ENCODE measurements at places on chromosomes 11 and 22.

DNA sequence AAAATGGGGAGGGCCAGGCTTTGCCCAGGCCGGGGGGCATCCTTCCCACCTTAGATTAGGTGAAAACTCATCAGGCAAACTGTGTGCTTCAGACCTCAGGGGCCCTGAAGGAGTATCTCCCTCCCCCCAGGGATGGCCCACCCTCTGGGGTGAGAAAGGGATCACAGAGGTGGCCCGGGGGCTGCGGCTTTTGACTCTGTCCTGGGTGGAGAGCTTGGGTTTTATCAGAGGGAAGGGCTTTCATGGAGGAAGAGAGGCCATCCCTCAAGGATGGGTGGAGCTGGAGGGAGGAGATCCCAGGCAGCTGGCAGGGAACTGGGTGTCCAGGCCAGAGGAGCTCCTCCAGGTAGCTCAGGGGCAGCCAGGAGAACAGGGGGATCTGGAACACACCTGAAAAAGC lies 3.1 kb upstream of the PPP2R5B start:
- DNase-seq = no peak

GRCh38 chr11:19101796-19102520 lies 15.0 kb upstream of the ZDHHC13 start:
- no peak for DNase-seq

- DNase-seq = no peak
These were observed 21.4 kb downstream of the UQCR10 start for GRCh38 chr22:29788339-29789279.

GRCh38 chr11:1853376-1854131 lies 670 bp downstream of the LSP1 start:
- DNase-seq = no peak

- DNase-seq = no peak
These were observed 13.0 kb downstream of the C11orf86 start for GRCh38 chr11:66987924-66988637.

DNA sequence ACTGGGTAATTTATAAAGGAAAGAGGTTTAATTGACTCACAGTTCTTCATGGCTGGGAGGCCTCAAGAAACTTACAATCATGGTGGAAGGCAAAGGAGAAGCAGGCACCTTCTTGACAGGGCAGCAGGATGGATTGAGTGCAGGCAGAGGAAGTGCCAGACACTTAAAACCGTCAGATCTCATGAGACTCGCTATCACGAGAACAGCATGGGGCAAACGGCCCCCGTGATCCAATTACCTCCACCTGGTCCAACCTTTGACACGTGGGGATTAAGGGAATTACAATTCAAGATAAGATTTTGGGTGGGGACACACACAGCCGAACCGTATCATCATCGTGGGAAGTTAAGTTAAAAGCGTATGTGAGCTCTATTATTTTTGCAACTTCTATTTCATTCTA lies 71.4 kb upstream of the SYN3 start:
- DNase-seq = no peak

DNA sequence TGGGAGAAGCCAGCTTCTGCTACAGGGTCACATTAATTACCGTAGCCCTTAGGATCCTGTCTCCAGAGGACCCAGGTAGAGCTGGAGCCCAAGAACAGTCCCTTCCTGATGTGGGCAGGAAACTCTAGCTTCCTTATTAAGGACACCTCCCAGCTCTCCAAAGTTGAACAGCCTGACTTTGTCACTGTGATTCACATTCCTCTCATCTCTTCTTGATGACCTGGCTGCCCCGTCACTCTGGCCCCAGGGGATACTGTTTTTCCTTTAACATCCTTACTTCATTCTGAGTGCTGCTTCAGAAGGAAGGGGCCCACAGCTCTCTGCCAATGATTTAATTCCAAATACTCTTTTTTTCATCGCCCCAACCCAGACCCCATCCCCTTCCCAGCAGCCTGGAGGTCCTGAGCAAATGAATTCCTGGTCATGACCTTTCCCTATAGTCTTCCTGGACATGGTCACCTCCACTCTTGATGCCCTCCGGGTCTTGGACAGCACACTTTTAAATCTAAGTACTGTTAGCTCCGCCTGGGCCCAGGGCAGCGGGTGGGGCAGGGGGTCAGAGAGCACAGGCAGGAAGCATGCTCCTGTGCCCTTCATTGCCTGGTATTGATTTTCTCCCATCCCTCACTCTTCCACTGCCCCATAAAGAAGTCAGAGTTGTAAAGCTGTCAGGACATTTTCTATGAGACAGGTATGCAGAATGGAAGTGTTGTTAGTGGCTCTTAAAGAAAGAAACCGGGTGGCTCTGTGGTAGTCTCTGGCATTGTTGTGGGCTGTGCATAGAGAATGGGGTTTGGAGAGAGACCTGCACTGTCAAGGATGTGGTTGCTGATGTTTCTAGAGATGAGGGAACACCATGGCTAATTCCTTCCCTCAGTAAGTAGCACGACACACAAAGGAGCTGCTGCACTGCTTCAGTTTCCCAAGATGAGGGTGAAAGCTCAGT lies 22.3 kb upstream of the SPON1 start:
- no peak for DNase-seq

DNA sequence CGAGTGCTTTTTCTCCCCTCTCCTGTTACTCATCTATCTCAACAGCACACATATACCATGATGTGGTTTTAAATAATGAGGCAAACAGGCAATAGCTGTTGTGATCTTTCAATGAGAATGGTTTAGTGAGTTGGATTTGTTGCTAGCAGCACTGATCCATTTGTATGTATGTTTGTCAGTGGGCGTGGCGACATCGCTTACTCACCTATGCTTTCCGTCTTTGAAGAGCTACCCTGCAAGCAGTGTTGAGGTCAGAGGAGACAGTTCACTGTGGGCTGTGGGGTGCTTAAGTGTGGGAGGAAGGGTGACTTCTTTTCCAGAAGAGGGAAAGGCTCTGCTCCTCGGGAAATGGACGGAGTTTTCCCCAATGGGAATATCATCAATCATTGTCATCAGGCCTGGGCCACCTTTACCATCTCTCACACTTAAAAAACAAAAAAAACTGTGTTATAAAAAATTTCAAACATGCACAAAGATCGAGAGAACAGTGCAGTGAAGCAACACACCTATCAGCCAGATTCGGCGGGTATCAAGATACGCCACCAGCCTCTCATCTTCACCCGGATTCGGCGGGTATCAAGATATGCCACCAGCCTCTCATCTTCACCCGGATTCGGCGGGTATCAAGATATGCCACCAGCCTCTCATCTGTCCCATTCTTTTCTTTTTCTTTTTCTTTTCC lies 83.8 kb downstream of the TBC1D22A start:
- DNase-seq = no peak

- DNase-seq = peak; percentile 8
These were observed 131.9 kb upstream of the MTMR2 start for GRCh38 chr11:96055706-96056387.

GRCh38 chr11:104876861-104877431 lies 21.3 kb downstream of the CASP12 start:
- DNase-seq = no peak

DNA sequence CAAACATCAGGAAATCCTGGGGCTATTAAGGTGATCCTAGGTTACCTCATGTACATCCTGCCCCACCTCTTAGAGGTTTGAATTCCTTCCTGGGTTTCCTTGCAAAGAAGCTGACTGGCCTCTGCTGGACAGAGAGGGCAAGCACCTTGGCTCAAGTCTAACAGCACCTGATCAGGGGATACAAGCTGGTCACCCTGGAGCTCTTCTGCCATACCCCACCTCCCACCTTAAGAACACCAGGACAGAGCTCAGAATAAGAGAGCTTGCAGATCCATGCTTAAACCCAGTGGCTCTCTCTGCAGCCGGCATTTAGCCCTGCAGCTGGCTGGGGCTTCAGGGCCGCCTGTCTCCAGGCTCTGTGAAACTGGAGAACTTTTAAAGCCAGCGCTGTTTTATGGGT lies 386.6 kb upstream of the NARS2 start:
- DNase-seq = no peak

DNA sequence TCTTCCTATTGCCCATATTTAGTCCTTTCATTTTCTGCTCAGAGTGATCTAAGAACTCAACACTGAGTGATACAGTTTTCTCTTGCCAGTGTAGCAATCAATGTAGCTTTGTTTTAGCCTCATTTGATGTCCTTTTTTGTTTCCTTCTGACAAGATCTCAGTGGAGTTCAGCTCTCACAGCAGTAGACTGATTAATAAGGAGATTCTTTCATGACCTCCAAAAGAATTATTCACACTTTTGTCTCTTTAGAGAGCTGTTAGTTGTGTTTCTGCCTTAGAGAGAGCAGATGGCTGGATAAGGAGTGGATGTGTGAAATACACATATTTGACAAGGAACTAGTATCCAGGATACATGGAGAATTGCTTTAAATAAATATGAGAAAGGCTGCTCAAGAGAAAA lies 6.6 kb upstream of the TMEM225 start:
- DNase-seq = no peak

DNA sequence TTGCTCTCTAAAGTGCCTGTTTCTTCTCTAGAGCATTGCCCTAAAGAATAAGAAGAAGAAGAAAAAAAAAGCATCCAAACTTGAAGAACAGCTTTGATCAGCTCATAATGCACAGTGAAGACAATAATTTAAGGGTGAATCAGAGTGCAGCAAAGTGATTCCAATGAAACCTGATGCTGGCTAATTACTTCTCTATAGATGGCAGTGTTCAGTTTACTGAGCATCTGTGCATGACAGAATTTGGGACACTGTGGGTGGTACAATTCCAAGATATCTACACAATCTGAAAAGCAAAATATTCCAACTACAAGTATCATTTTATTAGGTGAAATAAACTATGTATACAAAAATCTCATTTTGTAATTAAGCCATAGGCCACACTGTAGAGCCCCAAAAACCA lies 450.5 kb upstream of the CCDC90B start:
- DNase-seq = no peak

DNA sequence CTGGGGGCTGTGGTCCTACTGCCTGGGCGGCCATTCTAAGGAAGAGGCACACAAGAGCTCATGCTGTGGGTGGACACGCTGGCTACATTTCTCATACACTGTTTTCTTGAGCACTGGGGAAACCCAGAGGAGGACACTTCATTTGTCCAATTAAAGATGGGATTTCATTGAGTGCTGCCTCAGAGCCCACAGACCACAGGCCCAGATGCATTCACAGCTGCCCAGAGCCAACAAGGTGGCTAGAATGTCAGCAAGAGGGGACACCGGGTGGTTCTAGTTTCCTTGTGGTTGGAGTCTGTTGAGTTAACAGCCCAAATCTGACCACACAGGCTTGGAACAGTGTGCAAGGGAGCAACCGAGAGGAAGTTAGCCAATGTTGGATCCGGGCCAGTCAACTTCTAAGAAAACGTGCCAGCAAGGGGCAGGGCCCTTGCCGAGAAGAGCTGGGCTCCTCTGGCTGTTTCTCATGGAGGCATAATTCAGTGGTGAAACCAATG lies 35.0 kb upstream of the SORL1 start:
- peak; percentile 11 for DNase-seq

DNA sequence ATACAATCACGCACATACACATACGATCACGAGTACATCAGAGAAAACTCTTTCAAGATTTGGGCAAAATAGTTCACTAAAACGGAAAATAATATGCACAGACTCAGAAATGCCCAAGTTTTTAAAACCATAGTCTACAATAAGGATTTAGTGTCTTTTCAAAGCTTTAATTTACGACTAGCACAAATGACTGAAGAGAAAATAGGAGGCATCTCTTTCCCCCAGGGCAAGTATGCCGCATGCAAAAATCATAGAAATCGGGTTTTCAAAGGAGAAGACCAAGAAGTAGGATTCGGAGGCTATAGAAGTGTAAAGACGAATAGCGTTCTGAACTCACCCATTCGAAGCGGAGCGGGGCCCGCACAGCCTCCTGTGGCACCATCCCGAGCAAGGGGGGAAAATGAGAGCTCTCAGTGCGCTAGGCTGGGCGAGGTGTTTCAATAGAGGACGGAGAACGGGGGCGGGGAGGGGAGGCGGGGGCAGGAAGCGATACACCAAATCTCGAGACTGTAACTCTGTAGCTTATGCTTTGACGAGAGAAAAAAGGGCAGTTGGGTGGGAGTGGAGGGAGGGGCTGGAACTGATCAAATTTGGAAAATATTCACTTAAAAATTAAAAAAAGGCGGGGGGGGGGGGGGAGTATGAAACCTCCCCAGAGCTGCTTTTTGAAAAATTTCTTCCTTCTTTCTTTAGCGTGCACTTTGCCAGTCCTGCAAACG lies 15.8 kb downstream of the BLID start:
- no peak for DNase-seq

DNA sequence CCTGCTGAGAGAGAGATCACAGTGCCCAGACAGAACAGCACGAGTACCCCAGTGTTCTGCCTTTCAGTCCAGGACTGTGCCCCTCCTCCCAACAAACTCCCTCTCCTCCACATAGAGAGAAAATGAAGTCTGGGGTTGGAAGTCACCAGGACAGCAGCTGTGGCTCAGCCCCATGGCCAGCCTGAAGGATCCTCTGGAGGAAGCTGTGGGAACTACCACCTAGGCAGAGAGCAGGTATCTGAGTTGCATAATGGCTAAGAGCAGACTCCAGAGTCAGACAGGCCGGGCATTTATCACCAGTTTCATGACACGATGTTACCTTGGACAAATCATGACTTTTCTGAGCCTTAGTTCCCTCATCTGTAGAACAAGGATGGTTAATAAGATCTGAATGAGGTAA lies 61.2 kb upstream of the RRAS2 start:
- no peak for DNase-seq
